ENCODE measurements at places on chromosomes 11 and 22.

DNA sequence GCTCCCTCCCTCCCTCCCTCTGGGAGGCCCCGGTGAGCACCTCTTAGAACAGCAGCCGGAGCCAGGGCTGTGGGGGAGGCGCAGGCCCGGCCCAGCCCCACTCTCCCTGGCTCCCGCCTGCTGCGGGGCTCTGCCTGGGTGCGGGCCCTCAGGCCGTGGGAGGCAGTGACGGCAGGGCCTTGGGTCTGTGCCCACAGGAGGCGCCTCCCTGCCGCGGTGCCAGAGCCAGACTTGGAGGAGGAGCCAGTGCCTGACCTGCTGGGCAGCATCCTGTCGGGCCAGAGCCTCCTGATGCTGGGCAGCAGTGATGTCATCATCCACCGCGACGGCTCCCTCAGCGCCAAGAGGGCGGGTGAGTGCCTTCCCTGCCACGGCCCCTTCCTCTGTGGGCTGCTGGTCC is 9.5 kb downstream of the IRF7 start:
- no peak for DNase-seq

- no peak for DNase-seq
Measured at GRCh38 chr22:35310556-35311550, 11.2 kb downstream of the TOM1 start.

DNA sequence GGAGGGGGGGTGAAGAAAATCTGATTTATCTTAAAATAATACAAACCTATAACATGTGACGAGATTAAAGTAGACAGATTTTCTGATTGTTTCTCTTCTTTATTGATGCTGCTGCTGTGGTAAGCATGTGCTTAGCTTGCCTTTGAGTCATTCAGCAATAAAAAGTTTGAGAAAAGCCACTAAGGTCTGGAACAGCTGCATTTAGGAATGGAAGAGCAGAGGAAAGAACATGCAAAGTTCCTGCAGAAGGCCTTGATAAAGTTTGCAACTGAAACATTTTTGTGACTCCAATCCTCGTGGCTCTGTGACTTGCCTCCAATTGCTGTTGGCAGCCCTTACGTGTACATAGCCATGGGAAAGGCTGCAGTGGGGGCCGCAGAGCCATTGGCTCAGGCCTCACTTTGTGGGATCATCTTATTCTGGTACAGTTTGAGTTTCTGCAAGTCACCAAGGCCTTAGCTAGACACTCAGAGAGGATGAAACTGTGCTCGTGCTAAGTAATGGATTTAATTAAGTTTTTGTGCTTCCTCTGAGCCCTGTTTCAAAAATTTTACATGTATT is 370.2 kb downstream of the AASDHPPT start:
- DNase-seq, result no peak

DNA sequence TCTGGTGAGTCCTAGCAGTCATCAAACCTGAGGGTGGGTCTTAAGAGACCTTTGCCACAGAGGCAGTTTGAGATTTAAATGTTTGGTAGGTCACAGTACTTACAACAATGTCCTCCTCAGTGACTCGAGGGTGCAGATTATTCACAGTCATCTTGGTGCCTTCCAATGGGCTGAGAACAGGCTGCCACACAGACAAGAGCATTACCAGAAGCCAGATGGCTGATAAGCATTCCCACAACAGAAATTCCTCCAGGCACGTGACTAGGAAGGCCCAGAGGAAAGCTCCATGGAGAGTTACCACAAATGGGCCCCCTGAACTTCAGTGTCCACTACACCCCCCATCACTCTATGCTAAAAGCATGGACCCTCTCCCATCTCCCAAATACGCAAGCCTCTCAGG is 19.2 kb downstream of the POLDIP3 start:
- DNase-seq, result no peak

DNA sequence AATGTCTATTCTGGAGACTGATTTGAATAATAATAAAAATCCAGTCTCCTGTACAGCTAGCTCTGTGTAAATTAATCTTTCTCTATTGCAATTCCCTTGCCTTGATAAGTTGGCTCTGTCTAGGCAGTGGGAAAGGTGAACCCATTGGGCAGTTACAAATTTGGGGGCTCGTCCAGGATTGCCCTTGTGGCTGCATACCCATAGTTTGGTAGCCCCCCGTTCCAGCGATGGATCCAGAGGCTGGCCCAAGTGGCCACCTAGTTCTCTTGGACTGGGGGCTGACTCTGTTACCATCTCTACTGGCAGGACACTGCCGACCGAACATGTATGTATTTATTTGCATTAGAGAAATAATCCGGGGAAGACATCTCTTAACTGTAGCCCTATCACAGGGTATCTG is 326.2 kb upstream of the PDGFD start:
- DNase-seq, result no peak

GRCh38 chr11:103920933-103921332 is 115.5 kb upstream of the DDI1 start:
- peak; percentile 20 for DNase-seq

GRCh38 chr11:134333946-134334345 is 2.2 kb downstream of the GLB1L2 start:
- no peak for DNase-seq

GRCh38 chr11:103671143-103671651 is 365.2 kb upstream of the DDI1 start:
- no peak for DNase-seq

GRCh38 chr11:121795174-121795573 is 320.8 kb downstream of the BLID start:
- DNase-seq, result no peak

DNA sequence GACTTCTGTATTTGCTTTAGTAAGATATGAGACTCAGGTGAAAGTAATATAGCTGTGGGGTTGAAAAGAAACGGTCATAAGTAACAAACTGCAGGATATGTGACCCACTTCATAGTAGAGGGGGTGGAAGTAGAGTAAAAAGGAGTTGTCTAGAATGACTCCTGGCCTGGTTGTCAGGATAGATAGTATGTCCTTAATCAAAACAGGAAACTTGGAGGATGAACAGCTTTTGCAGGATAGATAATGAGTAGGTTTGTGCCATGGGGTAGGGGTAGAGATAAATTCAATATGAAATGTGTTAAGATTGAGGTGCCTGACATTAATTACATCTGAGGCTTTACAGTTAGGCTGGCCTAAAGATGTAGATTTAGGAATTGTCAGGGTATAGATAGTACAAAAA is 47.0 kb upstream of the B3GNT6 start:
- DNase-seq, result no peak

- DNase-seq, result peak; percentile 39
Measured at GRCh38 chr11:3642071-3642951, 519 bp upstream of the ART5 start.

- DNase-seq, result no peak
Measured at GRCh38 chr11:77102246-77103210, at the start of gene OMP. Gene OMP, plus strand, starts transcription at chr11:77102840. Its CDS starts 0 bp downstream, at chr11:77102840.

DNA sequence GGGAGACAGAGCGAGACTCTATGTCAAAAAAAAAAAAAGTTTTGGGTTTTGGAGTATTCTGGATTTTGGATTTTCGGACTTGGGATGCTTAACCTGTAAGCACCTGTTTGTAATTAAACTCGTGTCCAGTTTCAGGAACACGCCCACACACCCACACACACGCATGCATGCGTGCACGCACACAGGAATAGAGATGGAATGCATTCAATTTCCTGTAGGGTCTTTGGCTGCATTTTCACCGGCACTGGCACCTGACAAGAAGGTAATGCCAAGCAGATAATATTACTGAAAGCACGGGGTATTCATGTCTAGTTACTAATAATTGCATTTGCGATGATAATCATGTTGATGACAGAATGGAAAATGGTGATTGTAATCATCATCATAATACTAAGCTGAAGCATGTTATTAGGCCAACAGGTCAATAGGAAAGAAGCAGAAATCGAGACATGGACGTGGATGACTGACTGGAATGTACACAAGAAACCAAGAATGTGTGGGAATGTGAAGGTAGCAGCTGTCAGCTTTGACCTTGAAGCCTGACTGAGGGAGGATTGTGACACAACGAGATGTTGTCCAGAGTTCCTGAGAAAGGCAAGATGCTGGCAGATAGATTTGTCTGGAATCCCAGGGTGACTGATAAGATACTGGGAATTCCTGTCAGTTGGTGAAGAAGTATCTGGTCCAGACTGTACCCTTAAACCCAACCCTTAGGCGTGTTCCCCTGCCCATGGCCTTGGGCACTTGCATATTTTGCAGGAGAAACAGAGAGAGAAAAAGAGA is 108.6 kb downstream of the SYN3 start:
- no peak for DNase-seq

DNA sequence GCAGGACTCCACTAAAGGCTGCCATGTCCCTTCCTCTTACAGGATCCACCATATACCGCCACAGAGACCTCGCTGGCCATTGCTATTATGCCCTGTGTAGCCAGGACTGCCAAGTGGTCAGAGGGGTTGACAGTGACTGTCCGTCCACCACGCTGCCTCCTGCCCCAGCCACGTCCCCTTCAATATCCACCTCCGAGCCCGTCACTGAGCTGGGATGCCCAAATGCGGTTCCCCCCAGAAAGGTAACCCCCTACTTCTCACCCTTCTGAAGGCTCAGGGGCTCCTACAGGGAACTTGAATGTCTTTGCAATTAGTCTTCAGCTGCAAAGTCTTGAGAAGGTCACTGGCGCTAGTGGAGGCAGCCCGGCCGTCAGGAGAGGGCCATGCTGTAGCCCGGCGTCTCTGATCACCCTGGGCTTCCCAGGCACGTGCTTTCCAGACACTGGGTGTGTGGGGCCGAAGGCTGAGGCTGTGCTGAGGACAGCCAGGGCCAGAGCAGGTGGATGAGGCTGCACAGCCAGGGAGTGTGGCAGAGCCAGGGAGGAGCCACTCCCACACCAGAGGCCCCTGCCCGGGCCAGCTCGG is 30.0 kb upstream of the MUC5B start:
- DNase-seq, result no peak

DNA sequence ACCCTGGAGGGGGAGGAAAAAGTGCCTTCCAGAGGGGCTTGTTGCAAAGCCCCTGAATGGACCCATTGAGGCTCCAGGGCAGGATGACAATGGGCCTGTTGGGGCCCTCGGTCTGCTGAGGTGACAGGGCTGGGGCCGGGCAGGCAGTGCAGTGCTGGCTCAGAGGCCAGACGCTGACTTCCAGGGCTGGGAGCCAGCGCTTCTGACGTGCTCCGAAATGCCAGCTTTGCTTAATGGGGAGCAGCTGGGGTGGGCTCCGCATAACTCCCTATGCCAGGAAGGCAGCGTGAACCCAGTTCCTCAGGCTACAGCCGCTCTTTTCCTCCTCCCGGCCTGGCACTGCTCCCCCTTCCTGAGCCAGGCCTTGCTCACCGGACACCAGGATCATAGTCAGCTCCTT is 17.7 kb downstream of the NAV2 start:
- DNase-seq, result no peak

DNA sequence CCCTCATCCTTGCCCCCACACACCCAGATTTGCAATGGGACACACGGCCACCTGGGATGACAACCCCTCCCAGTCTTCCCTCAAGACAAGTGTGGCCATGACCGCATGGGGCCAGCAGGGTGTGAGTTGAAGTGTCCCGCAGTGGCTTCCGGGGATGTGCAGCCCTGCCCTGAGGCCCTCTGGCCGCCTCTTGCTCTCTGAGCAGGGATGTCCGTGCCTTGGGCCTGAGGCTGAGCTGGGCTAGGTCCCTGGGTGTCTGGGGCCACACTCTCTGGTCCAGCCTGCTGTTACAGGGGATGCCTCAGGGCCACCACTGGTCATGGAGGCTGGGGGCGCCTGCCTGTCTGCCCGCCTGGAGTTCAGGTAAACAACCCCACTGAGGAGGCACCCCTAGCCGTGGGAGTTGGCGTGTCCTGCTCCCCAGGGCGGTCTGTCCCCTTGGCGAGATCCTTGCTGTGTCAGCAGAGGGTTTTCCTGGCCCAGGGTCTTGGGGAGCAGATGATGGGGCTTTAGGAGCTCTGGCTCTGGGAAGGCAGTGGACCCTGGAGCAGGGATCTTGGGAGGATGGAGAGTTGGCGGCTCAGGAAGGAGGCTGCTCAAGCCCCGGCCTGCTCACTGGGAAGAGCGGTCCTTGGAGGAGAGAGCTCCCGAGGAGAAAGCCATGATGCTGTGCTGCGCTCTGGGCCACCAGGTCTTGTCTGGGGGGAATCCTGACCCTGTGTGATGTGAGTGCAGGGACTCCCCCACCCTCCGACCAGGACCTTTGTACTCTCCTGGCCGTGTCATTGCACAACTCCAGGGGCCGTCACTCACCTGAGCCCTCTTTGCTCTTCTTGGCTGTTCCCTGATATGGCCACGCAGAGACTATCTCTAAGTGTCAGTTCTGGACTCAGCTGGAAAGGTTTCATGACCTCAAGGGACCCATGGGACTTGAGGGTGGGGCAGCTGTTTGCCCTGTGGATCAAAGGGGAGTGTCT is 67.9 kb downstream of the KCNQ1 start:
- no peak for DNase-seq

DNA sequence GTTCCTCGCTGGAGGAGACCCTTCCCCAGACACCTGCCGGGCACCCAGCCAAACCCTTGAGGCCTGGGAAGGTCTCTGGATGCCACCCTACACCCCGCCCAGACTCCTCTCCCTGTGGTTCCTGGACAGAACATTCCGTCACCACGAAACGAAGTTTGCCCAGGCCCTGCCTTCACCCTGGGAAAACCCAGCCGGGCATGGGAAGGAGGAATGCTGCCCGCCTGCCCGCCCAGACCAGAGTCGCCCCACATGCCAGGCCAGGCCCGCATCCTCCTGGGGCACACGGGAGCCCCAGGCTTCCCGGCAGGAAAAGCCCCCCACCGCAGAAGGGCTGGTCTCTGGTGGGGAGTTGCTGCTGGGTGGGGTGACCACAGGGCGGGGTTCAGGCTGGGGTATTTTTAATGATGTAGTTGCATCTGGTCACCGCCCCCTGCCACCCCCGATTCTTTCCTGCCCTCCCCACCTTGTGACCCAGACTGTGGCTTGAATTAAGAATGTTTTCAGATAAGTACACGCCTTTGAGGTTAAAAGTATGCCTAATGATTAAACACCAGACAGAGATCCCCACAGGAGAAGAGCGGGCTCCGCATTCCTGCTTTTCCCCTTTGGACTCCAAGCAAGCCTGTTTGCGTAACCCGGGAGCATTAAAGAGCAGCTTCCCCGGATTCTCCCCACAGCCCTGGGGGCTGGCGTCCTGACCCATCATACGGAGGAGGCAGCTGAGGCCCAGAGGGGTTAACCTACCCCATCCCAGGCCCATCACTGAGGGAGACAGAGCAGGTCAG is 44.6 kb upstream of the PPARA start:
- DNase-seq, result no peak

DNA sequence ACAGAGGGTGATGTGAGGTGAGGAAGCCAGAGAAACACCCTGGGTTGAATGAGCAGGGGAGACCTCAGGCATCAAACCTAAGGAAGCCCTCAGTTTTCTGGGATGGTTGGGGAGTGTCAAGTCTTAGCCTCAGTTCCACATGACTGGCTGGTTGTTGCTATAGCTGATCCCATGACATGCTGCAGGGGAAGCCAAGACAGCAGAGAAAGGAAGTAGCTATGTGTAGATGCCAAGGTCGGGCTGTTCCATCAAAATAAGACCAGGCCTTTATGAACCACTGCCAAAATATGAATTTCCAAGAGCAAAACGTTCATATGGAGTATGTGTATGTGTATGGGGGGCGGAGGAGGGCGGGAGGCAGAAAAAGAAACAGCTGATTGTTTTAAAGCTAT is 11.6 kb downstream of the CD59 start:
- peak; percentile 38 for DNase-seq

Data from Kasumi-1 (cell line).